ENCODE measurements at places on chromosomes 5 and 9.

DNA sequence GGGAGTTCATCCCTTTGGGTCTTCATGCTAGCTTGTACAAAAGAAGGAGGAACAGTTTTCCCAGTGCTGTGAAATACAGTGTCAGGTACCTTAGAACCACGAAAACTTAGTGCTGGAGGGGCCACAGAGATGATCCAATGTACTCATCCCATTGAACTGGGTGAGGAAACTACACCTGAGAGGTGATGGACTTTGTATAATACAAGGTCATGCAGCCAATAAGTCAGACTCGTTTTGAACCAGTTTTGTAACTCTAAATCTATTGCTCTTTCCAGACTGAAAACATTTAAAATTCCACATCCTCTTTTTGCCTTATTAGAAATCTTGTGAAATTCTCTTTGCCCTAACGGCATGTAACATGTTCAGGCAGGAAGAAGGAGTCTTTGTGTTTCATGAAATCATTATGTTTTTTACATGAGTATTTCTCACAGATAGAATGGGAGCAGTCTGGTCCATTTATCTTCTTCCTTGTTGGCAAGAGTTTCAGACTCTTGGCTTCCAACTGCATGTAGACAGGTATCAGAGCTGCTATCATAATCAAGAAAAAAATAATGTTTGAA is 146.8 kb upstream of the FBXL7 start:
- DNase-seq = no peak

DNA sequence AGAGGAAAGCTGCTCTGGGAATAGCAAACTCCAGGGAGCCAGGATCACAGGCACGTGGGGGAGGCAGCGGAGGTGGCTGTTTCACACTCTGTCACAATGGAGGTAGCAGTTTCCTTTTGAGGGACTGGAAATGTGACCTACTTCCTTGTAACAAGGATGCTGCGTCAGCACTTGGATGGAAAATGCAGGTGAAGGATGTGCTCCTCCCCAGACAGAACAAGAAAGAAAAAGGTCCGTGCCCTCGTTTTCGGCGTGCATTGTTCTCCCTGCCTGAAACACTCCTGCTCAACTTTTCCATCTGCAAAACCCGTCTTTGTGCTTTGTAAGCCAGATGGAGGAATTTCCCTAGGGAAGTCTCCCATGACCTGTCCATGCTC is 55.1 kb upstream of the SH3PXD2B start:
- DNase-seq = peak; percentile 53

DNA sequence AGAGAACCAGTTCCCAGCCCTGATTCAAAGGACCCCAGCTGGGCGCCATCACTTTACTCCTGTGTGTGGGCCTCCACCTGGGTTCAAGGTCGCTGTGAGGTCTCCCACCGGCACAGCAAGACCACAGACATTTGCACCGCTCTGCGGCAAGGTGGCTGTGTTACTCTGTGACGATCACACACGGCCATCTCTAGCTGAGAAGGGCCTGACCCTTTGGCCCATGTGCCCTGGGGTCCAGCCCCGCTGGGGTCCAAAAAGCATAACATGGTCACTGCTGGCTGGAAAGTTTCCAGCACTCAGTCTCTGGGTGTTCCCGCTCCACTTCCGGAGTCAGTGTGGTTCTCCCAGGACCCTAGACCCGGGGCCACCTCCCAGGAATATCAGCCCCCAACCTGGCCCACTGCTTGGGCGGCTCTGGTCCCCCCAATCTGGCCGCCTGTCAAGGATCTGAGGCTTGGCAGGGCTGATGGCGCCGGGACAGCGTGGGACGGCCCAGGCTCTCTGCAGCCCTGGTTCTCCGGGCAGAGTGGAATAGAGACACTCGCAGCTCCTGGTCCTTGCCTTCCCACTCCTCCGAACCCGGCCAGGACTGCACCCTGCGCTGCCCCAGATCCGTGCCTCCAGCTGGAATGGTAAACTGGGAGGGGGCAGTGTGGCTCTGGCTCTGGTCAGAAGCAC is 3.9 kb upstream of the LMX1B start:
- DNase-seq = no peak

GRCh38 chr5:131525805-131526204 is 109.2 kb downstream of the RAPGEF6 start:
- no peak for DNase-seq

DNA sequence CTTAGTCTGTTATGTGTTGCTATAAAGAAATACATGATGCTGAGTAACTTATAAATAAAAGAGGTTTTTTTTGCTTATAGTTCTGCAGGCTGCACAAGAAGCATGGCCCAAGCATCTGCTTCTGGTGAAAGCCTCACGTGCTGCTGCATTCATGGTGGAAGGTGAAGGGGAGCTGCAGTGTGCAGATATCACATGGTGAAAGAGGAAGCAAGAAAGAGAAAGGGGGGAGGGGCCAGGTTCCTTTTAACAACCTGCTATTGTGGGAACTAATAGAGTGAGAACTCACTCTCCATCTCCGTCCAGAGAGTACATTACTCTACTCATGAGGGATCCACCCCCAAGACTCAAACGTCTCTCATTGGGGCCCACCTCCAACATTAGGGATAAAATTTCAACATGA is 12.5 kb upstream of the PARP8 start:
- no peak for DNase-seq

GRCh38 chr5:96374653-96375052 is 58.4 kb downstream of the PCSK1 start:
- DNase-seq = no peak

- DNase-seq = no peak
Observed at GRCh38 chr5:61657010-61657409, 325.0 kb downstream of the ZSWIM6 start.

DNA sequence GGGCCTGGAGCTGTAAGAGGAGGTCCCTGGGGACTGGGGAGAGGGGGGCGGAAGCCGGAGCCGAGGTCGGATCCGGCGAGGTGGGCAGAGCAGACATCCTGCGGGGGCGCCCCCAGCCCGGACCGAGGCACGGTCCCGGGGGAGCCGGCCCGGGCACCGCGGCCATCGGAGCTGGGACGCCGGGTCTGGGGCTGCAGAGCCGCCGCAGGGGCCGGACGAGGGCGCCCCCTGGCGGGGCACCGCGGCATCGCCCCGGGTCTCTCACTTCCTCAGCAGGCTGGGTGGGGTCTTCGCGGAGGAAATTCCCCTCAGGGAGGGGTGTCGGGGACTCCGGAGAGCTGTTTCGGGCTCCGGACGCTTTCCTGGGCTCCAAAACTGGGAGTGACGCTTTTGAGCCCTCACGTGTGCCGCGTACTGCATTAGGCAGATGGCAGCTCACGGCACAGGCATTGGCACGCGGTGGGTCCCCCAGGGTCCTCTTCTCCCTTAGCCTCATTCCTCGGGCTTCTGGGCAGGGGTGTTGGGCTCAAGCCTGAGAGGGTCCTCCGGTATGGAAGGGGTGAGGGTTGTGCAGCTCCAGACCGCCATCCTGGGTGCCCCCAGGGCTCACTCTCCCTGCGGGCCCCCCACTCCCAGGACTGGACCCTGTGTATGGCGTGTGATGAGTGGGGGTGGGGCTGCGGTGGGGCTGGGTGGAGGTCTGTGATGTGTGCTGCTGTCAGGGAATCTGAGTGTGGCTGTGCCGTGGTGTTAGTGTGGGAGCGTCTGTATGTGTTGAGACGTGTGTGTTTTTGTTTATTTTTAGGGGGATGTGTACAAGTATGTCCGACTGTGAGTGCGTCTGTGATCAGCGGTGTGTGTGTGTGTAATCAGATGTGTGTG is 29.6 kb downstream of the LHX2 start:
- DNase-seq = no peak

DNA sequence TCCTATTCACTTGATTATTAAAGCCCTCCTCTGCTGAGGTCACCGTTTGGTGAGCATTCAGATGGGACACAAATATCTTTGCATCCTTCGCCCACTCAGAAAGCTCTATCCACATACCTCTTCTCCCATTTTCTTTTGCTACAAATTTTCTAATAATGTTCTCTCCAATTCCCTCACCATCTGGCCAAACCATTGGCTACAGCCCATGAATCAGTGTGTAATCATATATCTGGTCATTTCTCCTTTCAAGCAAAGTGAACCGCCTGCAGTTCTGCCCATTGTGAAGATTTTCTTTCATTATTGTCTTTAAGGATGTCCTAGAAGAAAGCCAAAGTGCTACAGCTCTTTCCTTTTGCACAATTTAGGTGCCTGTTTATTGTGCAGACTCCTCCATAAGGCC is 54.2 kb upstream of the DAPK1 start:
- no peak for DNase-seq

DNA sequence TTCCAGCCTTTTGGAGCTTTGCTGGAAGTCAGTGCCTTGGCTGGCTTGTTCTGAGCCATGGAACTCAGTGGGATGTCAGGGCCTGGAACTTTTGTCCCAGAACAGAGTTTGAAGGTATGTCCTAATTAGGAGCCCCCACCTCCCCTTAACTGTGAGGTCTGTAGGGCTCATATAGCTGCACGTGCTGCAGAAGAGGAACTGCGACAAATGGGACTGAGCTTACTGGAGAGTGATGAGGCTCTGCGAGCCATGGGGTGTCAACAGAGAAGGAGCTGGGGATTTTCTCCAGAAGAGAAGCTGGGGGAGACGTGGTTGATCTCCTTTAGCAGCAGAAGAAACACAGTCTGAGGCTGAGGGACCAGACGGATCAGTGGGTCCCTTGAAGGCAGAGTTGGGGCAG is 10.9 kb downstream of the TMEM8B start:
- DNase-seq = no peak

- no peak for DNase-seq
Observed at GRCh38 chr9:82327641-82328040, 339.1 kb downstream of the SPATA31D1 start.

- no peak for DNase-seq
Observed at GRCh38 chr5:10730043-10730351, 31.0 kb downstream of the DAP start.

DNA sequence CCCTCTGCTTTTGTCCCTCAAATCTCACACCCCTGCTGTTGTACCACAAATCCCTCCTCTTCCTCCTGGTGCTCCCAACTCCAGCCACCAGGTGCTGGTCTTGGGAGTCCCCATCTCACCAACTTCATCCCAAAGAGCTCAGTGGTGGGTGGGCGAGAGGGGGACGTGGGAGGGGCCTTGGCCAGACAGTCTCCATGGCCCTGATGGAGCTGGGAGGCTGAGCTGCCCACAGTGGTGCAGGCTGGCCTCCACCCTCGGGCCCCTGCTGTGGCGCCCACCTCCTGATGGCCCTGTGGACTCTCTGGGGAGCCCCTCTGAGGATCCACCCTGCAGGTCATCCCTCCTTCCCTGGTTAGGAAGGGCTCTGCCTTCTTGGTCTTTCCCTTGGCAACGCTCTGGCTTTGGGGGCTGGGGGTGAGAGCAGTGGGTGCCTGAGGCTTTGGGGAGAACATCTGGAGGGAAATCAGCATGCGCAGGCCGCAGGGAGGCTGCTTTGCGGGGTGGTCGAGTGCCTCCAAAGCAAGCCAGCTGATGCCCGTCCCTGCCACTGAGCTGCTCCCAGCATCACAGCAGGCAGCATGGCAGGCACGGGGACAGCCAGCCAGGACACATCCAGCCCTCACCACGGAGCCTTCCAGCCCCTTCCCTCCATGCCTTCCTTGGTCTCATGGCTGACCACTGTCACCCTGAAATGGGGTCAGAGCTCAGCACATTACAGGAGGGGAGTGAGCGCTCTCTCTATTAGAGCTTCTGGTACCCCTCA is 7.6 kb upstream of the FAM163B start:
- no peak for DNase-seq

GRCh38 chr5:5941486-5941885 is 436.9 kb downstream of the MED10 start:
- DNase-seq = no peak

DNA sequence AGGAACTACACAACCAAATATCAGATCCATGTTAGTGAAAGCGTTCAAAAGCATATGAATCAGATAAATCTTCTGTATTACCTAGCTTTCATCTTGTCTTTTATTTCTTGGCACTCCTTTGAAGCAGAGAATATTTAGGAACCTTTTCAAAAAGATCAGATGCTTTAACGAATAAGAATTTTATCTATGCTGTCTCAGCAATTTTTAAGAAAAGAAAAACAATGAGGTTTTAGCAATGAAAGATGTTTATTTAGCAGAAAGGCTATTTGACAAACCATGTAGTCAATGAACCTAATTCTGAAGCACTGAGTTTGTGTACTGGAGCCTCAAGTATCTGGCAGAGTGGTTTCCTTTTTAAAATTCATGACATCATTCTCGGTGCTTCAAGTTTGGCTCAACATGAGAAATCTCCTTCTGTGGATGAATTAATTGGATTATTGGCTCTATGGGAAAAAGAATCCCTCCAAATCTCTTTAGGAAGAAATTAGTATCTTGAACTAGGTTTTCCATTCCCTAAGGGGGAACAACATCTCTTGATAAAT is 534.7 kb downstream of the CAAP1 start:
- no peak for DNase-seq

DNA sequence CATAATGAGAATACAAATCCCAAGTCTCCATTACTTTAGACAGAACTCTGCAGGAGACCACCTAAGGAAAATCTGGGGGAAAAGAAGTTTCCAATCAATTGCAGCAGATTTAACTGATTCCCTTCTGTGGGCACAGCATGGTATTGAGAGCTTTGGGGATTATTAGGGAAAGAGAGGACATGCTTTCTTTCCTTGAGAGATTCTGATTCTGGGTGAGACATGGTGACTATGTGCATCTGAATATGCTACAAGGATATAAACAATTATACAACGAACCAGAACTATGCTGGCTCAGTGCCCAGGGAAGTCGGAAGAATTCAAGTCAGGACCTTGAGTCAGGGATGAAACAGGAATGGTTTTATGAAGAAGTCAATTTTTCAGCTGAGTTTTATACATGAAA is 183.7 kb downstream of the PDE4D start:
- no peak for DNase-seq

- DNase-seq = no peak
Observed at GRCh38 chr9:6460189-6460768, 47.3 kb downstream of the UHRF2 start.

DNA sequence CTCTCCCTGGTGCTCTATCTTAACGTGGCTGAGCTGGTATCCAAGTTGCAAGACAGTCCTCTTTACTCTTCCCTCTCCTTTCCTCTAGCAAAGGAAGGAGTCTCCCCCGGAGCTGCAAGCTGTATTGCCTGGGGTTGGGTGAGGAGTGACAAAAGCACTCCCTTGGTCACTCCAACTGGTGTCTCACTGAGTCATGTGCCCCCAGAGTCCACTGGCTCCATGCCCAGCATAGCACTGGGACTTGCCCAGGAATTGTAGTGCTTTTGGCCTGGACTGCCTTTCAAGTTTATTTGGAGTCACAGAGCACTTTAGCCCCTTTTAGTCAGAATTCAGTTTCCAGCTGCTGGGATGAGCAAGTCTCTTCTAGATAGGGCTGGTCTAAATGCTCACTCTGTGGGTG is 82.6 kb upstream of the FST start:
- DNase-seq = no peak

DNA sequence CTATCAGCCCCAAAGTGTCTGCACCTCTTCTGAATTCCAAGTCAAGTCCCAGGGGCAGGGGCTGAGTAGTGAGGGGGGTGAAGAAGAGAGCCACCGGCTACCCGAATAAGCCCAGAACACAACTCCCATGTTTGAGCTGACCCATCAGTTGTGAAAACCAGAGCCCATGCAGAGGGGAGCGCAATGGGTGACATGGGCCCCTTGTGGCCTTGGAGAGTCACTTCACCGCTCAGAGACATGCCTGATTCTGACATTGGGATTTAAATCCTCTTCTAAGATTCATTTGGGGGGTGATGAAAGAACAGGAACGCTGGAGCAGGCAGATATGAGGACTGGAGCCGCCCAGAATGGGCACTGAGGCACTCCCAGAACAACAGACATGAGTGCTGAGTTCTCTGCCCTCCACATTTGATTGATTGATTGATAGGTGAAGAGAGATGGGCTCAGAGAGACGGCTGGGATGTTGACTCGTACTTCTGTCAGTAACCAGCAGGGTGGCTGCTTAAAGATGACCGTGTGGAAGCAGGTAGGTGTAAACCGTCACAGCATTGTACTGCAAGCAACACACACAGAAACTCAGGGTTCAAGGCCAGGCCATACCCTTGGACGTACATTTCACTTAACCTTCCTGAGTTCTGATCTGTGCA is 74.3 kb downstream of the GPR21 start:
- DNase-seq = no peak

Data from type B pancreatic cell (in vitro differentiated cells).